Aorta (tissue), 5 donors: ENCODE measurements at places on chromosomes 12 and 14. TPM values are rescaled to one million over a fixed set of nuclear protein-coding genes. Genes with fewer than 3 reads are reported as not detected.
A peak's percentile ranks its signal among the peaks of the same experiment; 100 is the strongest.

GRCh38 chr14:92954933-92955332 is 32.0 kb downstream of the CHGA start:
- H3K4me1 ChIP-seq: no peaks in the 10 kb centered on the region
- H3K27ac ChIP-seq: no peak overlapping the region
- no peaks in the 10 kb centered on the region for H3K27me3 ChIP-seq
- no peak overlapping the region for H3K4me3 ChIP-seq

The CEP290 gene
- polyA plus RNA-seq: 4.9 TPM

- no peak for DNase-seq
- H3K27ac ChIP-seq: no peak overlapping the region
- no peaks in the 10 kb centered on the region for H3K36me3 ChIP-seq
- H3K4me3 ChIP-seq: no peak overlapping the region
- no peaks in the 10 kb centered on the region for H3K27me3 ChIP-seq
- no peaks in the 10 kb centered on the region for H3K4me1 ChIP-seq
These were observed 32.2 kb upstream of the IGF1 start for GRCh38 chr12:102512523-102512922.

The RBP5 gene
- polyA plus RNA-seq: not detected

- H3K27ac ChIP-seq: peak overlapping the region; percentile 51
- no peak overlapping the region for H3K4me3 ChIP-seq
- DNase-seq: no peak
- no peaks in the 10 kb centered on the region for H3K36me3 ChIP-seq
These were observed 320.6 kb downstream of the RAD51B start for GRCh38 chr14:68140076-68140741.

- no peak for DNase-seq
- peaks cover 2% of the 10 kb centered on the region for H3K27me3 ChIP-seq
- no peaks in the 10 kb centered on the region for H3K36me3 ChIP-seq
- no peaks in the 10 kb centered on the region for H3K4me1 ChIP-seq
- no peak overlapping the region for H3K4me3 ChIP-seq
These were observed 55.6 kb upstream of the GTF2A1 start for GRCh38 chr14:81276073-81277069.

DNA sequence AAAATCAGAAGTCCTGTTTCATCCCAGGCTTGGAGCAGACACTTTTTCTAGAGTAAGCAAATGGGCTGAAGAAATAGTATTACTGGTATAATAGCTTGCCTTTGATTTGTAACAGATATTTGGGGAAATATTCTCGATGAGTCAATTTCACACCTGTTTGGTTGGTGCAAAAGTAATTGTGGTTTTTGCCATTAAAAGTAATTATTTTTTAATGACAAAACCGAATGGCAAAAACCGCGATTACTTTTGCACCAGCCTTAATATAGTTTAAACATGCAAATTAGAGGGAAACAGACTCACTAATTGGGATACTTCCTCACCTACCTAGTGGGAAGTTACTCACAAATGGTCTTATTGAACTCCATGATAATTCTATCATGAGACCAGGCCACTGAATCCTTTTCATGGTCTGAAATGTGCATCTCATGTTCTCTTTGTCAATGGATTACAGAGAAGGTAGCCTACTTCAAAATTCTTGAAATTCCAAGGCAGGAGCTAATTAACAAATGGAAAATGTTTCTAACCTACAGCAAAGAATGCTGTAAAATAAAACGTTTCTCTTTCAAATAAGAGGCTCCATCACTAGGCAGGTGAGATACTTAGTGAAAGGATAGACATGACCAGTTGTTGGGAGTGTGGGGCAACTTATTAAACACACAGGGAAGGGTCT is 391.3 kb downstream of the EMP1 start:
- H3K27me3 ChIP-seq: peaks cover 2% of the 10 kb centered on the region
- H3K27ac ChIP-seq: no peak overlapping the region
- no peak overlapping the region for H3K4me3 ChIP-seq
- no peaks in the 10 kb centered on the region for H3K36me3 ChIP-seq

DNA sequence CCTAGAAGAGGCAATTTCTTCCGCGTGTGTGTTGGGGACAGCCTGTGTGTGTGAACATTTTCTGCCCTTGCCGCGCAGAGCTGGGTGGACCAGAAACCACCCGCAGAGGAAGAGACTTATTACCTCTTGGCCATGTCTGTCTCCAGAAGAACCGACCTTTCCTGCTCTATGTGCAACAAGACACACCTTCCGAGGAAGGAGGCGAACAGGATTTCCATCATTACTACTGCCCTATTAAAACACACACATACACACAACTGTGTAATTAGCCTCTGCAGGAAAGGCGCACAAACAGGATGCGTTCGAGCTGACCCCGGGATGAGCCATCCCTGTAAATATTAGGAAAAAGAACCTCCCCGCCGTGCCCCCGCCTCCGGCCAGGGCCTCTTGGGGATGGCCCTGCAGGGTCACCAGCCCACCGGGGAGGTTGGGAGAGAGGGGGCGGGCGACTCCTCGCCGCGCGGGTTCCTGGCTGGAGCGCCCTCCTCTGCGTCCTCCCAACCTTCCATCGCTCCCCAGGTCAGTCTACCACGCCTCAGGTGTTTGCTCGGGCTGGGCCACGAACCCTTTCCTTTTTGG is 484 bp upstream of the PRKCH start:
- H3K4me1 ChIP-seq: no peaks in the 10 kb centered on the region
- H3K36me3 ChIP-seq: no peaks in the 10 kb centered on the region
- DNase-seq: peak; percentile 74
- no peak overlapping the region for H3K27ac ChIP-seq
- H3K27me3 ChIP-seq: no peaks in the 10 kb centered on the region
